Adrenal gland (tissue), 19 donors: ENCODE measurements at places on chromosomes 12 and 14.

DNA sequence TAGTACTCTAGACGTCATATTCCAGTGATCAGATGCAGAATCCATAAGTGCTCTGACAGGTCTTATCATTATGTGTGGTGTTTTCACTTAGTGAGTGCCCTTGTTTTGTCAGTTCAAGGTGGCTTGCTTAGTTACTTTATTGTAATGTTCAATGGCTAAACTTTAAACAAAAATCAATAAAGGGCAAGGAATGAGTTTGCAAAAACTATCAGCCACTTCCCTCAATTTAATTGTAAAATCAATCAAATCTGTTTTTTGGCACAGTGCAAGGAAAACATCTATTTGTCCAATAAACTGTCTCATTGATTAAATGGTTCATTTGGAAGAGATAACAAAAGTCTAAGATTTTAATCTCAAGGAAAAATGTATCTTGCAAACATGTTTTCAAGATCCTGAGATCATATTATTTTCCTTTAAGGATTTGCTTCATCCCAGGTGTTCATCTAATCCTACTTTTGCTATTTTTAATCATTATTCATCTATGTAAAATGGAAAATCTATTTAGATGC lies 59.6 kb upstream of the EEA1 start:
- DNase-seq: no peak

GRCh38 chr12:102728506-102729242 lies 188.4 kb downstream of the PAH start:
- no peak for DNase-seq

- DNase-seq: no peak
Observed at GRCh38 chr12:113456761-113457160, 14.9 kb downstream of the LHX5 start.

GRCh38 chr12:92503029-92503931 lies 199.5 kb upstream of the PLEKHG7 start:
- no peak for DNase-seq

- DNase-seq: no peak
Observed at GRCh38 chr14:74469548-74470518, 23.3 kb downstream of the NPC2 start.

GRCh38 chr12:96590970-96591369 lies 101.6 kb downstream of the CFAP54 start:
- DNase-seq: no peak

GRCh38 chr14:38290601-38291188 lies 34.8 kb upstream of the CLEC14A start:
- DNase-seq: no peak

DNA sequence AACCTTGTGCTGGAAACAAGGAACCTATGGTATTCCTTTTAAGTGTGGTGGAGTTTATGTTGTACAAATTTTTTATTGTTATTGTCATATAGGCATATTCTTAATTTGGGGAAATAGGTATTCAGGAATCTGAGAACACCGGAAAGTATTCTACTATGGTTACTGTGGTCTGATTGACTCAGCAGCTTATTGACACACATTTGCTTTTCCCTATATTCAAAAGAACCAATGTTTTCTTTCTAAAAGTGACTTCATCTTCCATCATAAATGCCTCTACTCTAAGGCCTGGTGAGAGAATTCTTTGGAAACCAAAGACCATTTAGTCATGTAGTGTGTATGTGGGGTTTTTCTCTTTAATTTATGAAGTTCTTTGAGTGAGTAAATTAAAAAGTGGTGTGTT lies 474.8 kb downstream of the TMTC2 start:
- DNase-seq: no peak

- no peak for DNase-seq
Observed at GRCh38 chr12:59649203-59649602, 53.4 kb downstream of the SLC16A7 start.

GRCh38 chr12:54870617-54871016 lies 16.3 kb downstream of the MUCL1 start:
- DNase-seq: no peak
